ENCODE measurements at places on chromosomes 7 and 10. TPM values are rescaled to one million over a fixed set of nuclear protein-coding genes. Genes with fewer than 3 reads are reported as not detected.
A peak's percentile ranks its signal among the peaks of the same experiment; 100 is the strongest.

GRCh38 chr10:59463909-59464308 lies 101.6 kb upstream of the FAM13C start:
- no peak overlapping the region for H3K27ac ChIP-seq
- no peaks in the 10 kb centered on the region for H3K36me3 ChIP-seq
- H3K27me3 ChIP-seq = no peaks in the 10 kb centered on the region
- no peak overlapping the region for H3K4me3 ChIP-seq
- H3K4me1 ChIP-seq = no peaks in the 10 kb centered on the region

CDH23 gene
- total RNA-seq = 7.5 TPM

- H3K4me1 ChIP-seq = no peaks in the 10 kb centered on the region
- no peak overlapping the region for H3K4me3 ChIP-seq
- no peaks in the 10 kb centered on the region for H3K27me3 ChIP-seq
- H3K27ac ChIP-seq = peak overlapping the region; percentile 37
- no peak for DNase-seq
Observed at GRCh38 chr10:92816091-92816531, 32.2 kb upstream of the EXOC6 start.

- no peak for DNase-seq
- H3K27me3 ChIP-seq = no peaks in the 10 kb centered on the region
- H3K4me3 ChIP-seq = no peak overlapping the region
- no peaks in the 10 kb centered on the region for H3K36me3 ChIP-seq
Observed at GRCh38 chr10:5442990-5443370, 30.6 kb downstream of the NET1 start.

- H3K27me3 ChIP-seq = no peaks in the 10 kb centered on the region
- no peak for DNase-seq
- H3K4me1 ChIP-seq = no peaks in the 10 kb centered on the region
- no peak overlapping the region for H3K27ac ChIP-seq
- H3K36me3 ChIP-seq = no peaks in the 10 kb centered on the region
Observed at GRCh38 chr10:3046210-3046779, 21.1 kb upstream of the PFKP start.

ZWINT gene
- 1.6 TPM for total RNA-seq

- no peak overlapping the region for H3K4me3 ChIP-seq
- no peak for DNase-seq
- peak overlapping the region; percentile 19 for H3K27ac ChIP-seq
- peaks cover 43% of the 10 kb centered on the region for H3K4me1 ChIP-seq
- no peaks in the 10 kb centered on the region for H3K27me3 ChIP-seq
- H3K36me3 ChIP-seq = no peaks in the 10 kb centered on the region
Observed at GRCh38 chr10:14550471-14550981, 219.8 kb upstream of the FRMD4A start.

MEST gene
- 23.5 TPM for total RNA-seq

- H3K27me3 ChIP-seq = no peaks in the 10 kb centered on the region
- DNase-seq = no peak
- H3K4me1 ChIP-seq = no peaks in the 10 kb centered on the region
- H3K4me3 ChIP-seq = no peak overlapping the region
- no peaks in the 10 kb centered on the region for H3K36me3 ChIP-seq
Observed at GRCh38 chr7:135353832-135354231, 120.2 kb downstream of the STRA8 start.

DNA sequence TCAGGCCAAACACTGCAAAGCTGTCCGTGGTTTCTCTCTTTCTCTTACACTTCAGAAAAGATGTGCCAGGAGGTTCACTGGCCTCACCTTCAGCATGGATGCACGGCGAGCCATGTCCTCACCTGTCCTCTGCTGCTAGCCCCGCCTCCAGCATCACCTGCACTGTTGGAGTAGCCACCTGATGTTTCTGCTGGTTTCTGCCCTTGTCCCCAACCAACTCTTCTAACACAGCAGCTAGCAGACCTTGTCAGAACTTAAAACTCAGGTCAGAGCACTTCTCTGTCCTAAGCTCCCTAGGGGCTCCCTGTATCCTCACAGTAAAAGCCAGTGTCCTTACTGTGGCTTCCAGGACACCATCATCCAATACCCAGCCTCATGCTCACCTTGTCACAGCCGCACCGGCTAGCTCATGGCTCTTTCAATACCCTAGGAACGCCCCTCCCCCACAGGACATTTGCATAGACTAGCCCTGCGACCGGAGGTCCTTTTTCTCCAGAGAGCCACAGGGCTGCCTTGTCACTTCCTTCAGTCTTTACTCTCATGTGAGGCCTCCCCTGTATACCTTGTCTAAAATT lies 15.2 kb downstream of the PALD1 start:
- no peak overlapping the region for H3K27ac ChIP-seq
- H3K4me3 ChIP-seq = no peak overlapping the region
- H3K27me3 ChIP-seq = no peaks in the 10 kb centered on the region
- H3K4me1 ChIP-seq = no peaks in the 10 kb centered on the region
- no peaks in the 10 kb centered on the region for H3K36me3 ChIP-seq

DNA sequence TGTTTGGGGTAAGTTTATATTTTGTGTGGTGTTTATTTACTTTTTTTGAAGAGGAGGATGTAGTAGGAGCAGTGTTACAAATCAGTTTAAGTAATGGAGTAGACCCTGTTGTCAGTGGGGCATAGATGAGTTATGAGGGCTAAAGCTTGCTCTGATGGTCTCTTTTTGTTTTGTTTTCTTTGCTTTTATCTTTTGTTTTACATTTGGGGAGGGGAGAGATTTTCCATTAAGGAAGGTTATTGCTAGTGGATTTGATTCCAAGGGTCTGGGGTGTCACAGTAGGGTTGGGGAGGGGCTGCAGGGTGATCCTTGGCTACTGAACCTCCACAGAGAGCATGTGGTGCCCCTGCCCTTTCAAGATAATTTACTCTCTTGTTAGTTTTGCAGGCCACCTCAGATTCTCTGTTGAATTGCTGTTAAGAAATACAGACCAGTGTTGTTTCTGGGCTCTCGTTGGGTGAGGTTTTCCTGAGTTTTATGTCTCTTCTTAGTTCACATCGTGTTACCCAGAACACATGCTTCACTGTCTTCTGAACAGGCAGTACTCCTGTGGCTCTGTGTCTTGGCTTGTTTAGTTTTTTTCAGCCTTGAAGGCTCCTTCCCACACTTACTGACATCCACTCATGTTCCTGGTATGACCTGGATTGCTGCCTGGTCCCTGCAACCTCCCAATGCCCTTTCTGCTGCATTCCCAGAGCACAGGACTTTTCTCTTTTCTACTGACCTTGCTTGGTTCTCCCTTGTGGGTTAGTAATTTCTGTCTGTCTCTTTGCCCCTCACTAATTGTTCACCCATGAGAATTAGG lies 4.2 kb downstream of the KIFBP start:
- H3K4me1 ChIP-seq = peaks cover 33% of the 10 kb centered on the region
- peak; percentile 14 for DNase-seq
- H3K27me3 ChIP-seq = no peaks in the 10 kb centered on the region
- H3K36me3 ChIP-seq = no peaks in the 10 kb centered on the region

- H3K36me3 ChIP-seq = no peaks in the 10 kb centered on the region
- no peak for DNase-seq
- no peak overlapping the region for H3K27ac ChIP-seq
- peaks cover 10% of the 10 kb centered on the region for H3K27me3 ChIP-seq
- no peak overlapping the region for H3K4me3 ChIP-seq
Observed at GRCh38 chr10:129939416-129940275, 24.4 kb downstream of the EBF3 start.

DNA sequence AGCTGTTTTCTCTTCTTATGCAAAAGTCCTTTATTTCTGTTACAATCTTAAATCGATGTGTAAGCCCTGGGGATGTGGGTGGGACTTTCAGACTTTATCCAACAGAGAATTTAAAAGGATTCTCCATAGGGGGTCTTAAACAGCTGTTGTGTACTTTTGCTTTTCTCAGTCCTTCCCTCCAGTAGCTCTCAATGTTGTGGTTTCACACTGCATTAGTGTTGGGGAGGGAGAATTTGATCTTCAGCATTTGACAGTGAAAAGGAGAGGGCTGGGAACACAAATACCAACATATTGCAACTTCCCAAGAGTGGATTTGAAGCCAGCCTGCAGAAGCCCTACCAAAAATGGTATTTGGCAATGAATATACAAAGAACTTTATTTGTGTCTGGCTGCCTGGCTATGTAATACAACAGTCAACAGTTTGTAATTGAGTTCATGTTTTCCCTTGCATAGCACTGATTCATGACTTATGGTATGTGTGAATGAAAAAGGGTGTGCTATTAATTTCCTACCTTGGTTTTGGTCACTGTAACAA lies 80.1 kb upstream of the CAPZA2 start:
- no peak overlapping the region for H3K27ac ChIP-seq
- H3K4me3 ChIP-seq = no peak overlapping the region
- no peak for DNase-seq
- H3K4me1 ChIP-seq = peaks cover 36% of the 10 kb centered on the region

SSC4D gene
- 1.6 TPM for total RNA-seq

GRCh38 chr7:110604206-110604605 lies 486.7 kb upstream of the LRRN3 start:
- H3K27me3 ChIP-seq = no peaks in the 10 kb centered on the region
- DNase-seq = no peak
- H3K4me3 ChIP-seq = no peak overlapping the region
- no peaks in the 10 kb centered on the region for H3K4me1 ChIP-seq
- no peak overlapping the region for H3K27ac ChIP-seq

SLC18A3 gene
- not detected for total RNA-seq

LMBR1 gene
- 33.1 TPM for total RNA-seq

- H3K4me3 ChIP-seq = no peak overlapping the region
- H3K4me1 ChIP-seq = peaks cover 7% of the 10 kb centered on the region
- DNase-seq = no peak
- H3K27me3 ChIP-seq = no peaks in the 10 kb centered on the region
Observed at GRCh38 chr7:99562832-99563231, 4.4 kb downstream of the ZNF655 start.

STEAP1 gene
- 4.6 TPM for total RNA-seq

Data from pancreas (tissue), 10 donors.